GM04503 (cell line): ENCODE measurements at places on chromosomes 16 and 17.

- DNase-seq = no peak
Observed at GRCh38 chr17:64008830-64009229, 10.7 kb downstream of the PRR29 start.

- DNase-seq = no peak
Observed at GRCh38 chr16:3274490-3274889, 8.8 kb upstream of the ZNF263 start.

- DNase-seq = no peak
Observed at GRCh38 chr16:23207485-23207884, 24.9 kb downstream of the SCNN1G start.

DNA sequence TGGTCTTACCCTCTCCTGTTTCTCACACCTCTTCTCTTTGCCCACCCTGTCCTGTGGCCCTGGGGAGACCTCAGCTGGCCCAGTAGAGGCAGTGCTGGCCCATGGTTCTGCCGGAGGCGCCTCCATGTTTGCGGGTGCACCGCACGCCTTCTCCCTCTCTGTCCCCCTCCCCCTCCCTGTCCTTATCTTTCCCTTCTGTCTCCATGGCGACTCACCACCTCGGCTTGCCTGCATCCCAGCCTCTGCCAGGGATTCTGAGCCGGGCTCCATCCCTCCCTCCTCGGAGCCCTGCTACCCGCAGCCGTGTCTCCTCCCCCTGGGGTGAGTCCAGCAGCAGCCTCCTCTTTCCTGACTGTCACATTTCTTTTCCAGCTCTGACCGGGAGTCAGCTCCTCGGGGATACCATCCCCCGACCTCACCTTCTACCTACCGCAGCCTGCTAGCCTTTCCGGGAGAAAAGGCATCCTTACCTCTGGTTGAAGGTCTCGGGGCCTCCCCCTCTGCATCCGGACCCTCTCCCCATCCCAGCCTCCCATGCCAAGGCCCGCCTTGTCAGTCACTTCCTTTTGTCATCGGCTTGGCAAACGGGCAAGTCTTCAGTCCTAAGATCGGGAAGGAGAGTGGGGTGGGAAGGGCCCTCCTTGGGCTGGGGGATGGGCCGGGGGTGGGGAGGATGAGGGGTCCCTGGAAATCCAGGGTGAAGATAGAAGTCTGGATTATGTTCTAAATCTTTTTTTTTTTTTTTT is at the start of gene RNF112:
TSS of gene RNF112 (plus strand) at position 358 of the 746 bp plus-strand sequence. CDS start at position 535, 177 bp downstream.
- no peak for DNase-seq

DNA sequence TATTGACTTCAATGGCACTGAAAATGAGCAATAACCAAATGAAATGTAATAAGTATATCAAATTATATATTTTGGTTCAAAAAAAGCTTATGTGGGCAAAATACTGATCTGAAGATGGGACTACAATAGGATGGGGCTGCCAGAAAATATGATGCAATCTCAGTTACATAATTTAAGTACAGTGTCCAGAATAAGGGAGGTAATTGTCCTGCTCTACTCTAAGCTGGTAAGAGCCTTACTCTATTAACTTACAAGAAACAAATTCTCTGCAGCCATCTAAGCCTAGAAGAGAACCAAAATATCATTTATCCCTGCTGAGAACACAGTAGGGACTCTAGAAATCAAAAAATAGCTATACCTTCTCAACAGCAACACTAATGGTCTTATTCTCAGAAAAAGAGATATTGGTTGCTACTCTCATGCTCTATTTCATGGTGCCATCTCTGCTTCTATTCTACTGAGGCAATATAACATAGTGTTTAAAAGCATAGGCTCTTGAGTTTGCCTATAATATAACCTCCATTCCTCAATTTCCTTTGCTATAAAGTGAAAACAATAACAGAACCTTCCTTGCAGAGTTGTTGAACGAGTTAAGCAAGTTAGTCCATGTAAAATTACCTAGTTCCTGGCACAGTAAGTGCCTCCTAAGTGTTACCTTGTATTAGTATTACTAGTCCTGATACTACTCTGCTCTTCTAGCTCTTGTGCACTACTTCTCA is 19.9 kb downstream of the NQO1 start:
- DNase-seq = peak; percentile 19

DNA sequence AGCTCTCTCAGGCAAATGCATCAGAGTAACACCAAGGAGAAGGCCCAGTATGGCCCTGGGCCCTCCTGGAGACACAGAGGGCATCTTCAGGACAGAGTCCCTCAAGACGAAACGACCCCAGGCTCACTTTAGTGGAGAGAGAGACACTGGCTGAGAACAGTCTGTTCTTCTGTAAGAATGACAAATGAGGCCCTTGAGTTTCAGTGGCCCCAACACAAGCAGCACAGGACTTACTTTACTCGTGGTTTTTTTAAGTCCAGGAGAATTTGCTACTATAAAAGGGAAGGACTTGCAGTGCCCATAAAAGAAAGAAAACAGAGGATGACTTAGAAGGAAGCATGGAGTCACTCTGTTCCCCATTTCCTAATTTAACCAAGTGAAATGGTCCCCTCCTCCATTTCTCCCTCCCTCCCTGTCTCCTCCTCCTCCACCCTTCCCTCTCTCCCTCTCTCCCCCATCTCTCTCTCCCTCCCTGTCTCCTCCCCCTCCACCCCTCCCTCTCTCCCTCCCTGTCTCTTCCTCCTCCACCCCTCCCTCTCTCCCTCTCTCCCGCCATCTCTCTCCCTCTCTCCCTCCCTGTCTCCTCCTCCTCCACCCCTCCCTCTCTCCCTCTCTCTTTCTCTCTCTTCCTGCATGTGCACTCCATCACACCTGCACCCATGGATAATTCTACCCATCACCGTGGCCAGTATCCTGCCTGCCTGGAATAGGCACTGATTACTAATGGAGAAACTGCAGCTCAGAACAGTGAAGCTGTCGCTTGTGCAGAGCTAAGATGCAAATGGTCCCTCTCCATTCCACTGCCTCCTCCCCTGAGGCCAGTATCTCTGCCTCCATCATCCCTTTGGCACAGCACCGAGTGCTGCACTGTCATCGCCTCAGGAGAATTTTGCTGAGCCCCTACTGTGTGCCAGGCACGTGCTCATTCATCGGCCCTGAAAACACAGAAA is 47.3 kb upstream of the RBFOX3 start:
- DNase-seq = no peak

DNA sequence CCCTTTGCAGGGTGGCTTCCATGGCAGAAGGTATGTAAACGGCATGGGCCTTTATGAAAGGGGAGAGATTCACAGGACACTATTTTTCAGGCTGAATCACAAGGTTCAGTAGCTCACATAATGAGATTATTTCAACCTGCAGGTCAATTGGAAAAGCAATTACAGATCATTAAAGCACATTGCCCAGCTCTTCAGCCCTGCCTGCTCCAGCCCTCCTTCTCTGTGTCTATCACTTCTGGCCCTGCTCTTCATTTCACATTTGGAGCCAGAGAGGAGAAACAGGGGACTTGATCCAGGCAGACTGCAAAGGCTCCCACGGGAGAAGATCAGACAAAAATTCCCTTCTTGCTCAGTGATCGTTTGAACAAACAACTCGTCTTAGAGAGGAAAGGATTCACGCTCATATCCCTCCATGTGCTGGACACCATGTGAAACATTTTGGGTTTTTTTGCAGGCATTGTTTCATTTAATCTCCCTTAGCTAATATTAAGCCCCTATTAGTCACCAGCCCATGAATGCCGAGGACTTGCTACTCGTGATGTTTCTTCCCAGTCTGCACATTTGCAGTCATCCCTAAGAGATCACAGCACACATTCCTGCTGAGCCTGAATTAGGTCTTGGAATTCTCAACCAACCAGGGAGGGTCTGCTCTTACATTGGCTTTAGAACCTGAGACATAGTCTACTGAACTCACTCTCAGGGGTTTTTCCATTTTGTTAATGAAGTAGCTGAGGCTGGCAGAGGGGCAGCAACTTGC is 443.9 kb upstream of the CCL2 start:
- DNase-seq = no peak

DNA sequence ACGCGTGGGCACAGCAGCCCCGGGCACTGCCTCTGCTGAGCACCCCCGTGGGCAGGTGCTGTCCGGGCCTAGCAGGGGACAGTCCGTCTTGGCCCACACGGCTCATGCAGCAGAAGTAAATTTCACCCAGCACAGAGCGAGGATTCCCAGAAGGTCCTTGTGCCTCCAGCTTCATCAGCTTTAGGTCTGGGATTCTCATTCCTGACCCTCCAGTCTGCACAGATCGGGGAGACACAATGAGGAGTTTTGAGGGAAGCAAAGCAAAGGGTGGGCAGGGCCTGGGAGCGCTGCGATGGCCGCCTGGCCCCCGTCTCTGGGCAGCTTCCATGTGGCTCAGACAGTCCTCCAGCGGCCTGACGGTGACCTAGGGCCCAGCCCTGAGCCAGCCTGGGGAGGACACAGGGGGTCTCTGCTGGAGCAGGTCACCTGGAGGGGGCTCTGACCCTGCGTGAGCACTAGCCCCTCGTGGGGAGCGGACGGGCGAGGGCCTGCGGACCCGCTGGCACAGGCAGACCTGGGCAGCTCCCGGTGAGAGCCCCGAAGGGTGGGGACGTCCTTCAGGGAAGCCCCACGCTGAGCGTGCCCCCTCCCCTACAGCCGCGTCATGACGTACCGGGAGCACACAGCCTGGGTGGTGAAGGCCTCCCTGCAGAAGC is 30.7 kb upstream of the CHMP6 start:
- no peak for DNase-seq

DNA sequence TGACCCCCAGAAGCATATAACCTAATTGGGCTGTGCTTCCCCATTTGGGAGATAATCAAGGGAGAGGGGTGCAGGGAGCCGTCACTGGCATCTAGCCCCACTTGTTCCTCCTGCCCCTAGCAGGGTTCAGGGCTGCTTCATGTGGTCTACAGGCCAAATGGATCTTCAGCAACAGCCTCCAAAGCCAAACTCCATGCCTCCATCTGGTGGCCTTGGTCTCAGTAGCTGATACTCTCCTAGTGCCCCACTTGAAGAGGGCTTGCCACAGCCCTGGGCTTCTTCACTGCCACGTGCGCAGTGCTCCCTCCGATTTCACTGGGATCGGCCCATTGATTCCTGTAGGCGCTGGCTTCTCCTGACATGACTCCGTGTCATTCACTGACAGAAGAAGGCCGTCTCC is 24.6 kb downstream of the LYRM9 start:
- DNase-seq = no peak

DNA sequence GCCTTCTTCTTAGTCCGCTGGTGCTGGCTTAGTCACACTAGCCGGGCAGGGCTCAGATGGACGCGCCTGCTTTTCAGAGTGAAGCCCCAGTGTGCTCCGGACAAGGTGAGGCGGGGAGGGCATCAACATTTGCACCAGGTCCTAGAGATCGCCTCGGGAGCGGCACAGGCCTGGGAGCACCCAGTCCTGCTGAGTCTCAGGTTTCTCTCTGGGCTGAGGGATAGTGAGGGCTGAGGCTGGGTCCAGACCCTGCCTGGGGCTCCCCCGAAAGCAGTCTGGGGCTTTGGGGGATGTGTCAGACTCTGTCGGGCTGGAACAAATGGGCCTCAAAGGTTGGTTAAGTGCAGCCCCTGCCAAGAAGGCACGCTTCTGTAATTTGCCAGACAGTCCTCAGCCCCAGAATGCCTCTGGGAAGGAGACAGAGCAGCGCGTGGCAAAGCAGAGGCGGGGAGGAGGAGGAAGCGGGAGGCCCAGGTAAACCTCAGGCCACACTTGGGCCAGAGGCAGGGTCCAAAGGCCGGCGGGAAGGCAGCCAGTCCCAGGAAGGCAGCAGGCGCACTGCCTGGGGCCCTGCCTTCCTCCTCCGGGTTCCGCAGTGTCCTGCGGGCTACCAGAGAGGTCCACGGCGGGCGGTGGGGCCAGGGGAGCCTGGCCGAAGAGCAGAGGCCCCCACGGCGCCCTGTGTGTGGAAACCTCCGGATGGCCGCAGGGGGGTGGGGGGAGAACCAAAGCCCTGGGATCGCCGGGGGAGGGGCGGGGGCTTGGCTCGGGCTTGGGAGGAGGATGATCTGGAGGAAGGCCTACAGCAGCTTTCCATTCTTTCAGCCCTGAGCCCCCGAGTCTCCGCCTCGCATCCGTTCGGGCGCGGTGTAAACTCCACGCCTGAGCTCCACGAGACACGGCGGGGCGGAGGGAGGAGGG is 39.5 kb upstream of the ATP2A3 start:
- no peak for DNase-seq

GRCh38 chr16:85123891-85124635 is 11.8 kb upstream of the CIBAR2 start:
- DNase-seq = peak; percentile 76
